ENCODE measurements at places on chromosomes 6 and 20. TPM values are rescaled to one million over a fixed set of nuclear protein-coding genes. Genes with fewer than 3 reads are reported as not detected.

The ADGRF4 gene
- total RNA-seq = 2.7 TPM

The PROKR2 gene
- total RNA-seq = not detected

DNA sequence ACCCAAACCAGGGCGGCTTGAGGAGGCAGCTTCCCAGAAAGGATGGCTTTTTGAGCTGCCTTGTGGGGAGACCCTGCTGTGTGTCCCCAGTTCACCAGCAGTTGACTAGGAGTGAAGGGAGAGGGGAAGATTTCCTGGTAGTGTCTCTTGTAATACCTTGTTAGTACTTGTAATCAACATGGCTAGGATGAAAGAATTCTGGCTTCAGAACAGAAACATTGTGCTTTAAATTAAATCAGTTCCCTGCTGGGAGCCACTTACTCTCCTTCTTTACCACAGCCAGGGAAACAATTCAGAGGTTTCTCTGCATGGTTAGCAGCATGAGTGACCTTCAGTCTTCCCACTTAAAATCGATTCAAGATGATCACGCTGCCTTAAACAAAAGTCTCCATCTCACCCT lies 525.4 kb upstream of the ID4 start:
- no peak for DNase-seq

DNA sequence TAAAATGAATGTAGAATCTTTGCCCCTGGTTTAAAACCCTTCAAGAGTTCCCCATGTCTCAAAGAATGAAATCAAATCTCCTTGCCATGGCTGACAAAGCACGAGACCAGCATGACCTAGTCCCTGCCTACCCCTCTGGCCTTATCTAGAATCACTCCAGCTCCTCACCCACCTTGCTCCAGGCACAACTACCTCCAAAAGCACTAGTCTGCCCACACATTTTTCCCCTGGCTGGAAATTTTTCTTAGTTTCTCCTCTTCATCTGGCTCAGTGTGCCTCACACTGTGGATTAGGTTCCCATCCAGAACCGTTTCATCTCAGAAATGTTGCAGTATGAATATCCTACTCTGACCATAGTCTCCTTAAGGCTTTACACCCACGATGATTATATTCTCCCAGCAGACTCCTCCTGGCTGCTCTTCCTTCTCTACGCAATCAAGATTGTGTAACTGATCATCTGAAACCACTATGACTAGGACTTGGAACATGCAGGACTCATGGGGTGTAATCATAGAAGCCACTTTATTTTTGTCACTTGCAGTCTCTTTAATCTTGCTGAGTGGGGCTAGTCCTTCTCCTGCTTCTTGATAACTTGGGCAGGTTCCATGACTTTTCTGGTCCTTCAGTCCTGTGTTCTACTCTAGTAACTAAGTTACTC lies 7.8 kb upstream of the MRS2 start:
- DNase-seq = peak; percentile 28

- no peak for DNase-seq
Observed at GRCh38 chr20:48717680-48718223, 110.0 kb downstream of the PREX1 start.

DNA sequence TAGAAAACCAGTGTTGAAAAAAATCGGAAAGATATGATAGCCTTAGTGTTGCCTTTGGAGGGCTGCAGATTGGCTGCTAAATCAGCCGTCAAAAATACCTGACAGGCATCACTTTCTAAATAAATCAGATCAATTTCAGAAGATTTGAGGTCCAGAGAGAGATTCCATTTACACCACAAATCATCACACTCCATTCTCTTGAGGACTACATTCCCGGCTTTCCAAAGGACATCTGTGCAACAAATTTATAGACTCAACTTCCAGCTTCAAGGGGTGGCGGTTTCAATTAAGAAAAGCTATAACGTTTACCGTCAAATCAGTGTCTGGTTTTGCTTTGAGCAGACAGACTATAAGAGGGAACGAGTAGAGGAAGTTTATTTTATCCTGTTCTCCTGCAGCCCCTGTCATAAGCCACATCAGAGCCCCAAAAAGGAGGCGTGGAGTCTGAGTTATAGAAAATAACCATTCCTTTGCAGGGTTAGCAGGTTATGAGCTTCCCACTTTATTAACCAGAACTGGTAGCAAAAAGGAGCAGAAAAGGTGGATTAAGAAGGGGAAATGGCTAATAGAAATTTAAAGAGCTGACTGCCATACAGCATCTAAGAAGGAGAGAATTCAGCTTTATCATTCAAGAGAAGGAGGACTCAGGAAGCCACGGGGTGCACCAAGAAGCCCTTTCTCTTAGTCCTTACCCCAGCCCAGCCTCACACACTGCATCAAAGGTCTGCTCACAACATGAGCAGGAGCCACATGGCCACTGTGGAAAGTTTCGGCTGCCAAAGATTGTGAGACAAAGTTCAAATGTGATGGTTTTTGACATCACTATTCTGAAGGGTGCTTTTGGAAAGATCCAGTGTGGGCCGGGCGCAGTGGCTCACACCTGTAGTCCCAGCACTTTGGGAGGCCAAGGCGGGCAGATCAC lies 12.9 kb upstream of the UQCC2 start:
- DNase-seq = no peak

- DNase-seq = peak; percentile 37
Observed at GRCh38 chr6:21740376-21741124, 147.0 kb downstream of the SOX4 start.

All from Daoy (cell line).